Cerebellar cortex (tissue), 1 donor: ENCODE measurements at places on chromosomes 5 and 9.
A peak's percentile ranks its signal among the peaks of the same experiment; 100 is the strongest.

DNA sequence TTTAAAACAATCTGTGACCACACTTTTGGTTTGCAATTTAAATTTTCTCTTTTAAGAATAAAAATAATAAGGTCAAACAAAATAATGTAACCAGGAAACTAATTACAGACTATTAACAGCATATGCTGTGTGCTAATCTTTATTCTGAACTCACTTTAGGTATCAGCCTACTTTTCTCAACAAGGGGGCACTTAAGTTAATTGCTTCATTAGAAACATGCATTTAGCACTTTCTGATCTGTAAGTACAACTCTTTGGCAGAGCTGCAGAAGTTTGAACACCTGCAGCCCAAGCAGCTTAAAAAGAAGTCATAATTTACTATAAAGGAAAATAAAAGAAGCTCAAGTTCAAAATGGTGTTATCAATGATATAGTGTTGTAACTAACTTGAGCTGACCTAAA lies 21.7 kb downstream of the XRCC4 start:
- DNase-seq, result no peak

DNA sequence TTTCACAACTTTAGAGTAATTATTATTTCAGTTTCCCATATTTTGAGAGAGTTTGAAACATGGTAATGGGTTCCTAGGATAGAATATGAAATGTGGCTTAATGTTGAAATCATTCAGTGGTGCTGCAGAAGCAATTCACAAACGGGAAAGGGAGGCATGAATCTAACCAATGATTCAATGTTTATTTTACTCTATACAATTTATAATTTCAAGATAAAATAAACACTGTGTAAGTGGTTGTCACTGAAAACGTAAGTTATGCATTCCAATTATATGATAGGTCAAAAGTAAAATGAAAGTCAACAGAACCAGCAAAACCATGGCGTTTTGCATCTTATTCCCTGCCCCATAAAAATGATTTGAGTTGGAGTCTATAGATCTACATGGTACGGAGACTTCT lies 1207.1 kb upstream of the CDH18 start:
- no peak for DNase-seq

GRCh38 chr9:92328225-92328624 lies 2.5 kb downstream of the CENPP start:
- DNase-seq, result peak; percentile 19

DNA sequence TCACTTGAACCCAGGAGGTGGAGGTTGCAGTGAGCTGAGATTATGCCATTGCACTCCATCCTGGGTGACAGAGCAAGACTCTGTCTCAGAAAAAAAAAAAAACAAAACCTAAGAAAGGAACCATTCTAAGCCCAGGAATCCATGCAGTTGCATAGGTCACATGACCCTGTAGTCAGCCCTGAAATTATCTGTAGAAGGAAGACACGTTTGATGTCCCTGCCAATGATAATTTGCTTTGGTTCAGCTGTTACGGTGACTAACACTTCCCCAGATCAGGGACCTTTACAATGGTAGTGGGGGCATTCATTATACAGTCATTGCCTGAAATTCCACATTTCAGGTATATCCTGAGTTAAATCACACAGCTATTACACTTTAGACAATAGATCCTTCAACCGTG lies 50.5 kb downstream of the PRKACG start:
- no peak for DNase-seq

DNA sequence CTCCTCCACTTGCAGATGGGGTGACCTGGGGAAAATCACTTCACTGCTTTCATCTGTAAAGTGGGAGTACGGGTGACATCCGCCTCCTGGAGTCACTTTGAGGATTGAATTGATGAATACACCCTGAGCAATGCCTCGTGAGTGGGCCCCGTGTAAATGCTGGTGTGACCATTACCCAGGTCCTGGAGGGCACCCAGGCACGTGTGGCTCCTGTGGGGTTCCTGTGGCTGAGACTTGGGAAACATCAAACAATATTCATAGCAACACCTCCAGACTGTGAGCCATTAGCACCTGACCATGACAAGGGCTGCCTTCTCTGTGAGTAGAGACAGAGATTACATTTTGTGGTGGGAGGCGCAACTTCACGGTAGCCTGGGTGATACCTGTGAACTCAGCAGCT lies 11.4 kb downstream of the MRPL36 start:
- DNase-seq, result no peak

GRCh38 chr5:37703841-37704241 lies 136.0 kb downstream of the GDNF start:
- no peak for DNase-seq

GRCh38 chr9:10045598-10045997 lies 567.2 kb downstream of the PTPRD start:
- DNase-seq, result no peak

DNA sequence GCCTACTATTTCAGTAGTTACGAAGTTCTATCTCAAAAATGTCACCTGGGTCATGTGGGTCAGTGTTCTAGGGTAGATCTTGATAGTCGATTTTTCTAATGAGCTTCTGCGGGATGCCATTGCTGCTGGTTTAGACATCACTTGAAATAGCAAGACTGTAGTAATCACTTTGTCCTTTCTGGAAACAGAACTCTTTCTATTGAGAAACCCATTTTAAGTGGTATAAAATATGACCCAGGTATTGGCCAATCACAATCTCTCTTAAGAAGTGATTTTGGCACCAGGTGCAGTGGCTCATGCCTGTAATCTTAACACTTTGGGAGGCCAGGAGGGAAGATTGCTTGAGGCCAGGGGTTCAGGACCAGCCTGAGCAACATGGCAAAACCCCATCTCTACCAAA lies 17.6 kb downstream of the ARRDC3 start:
- no peak for DNase-seq

DNA sequence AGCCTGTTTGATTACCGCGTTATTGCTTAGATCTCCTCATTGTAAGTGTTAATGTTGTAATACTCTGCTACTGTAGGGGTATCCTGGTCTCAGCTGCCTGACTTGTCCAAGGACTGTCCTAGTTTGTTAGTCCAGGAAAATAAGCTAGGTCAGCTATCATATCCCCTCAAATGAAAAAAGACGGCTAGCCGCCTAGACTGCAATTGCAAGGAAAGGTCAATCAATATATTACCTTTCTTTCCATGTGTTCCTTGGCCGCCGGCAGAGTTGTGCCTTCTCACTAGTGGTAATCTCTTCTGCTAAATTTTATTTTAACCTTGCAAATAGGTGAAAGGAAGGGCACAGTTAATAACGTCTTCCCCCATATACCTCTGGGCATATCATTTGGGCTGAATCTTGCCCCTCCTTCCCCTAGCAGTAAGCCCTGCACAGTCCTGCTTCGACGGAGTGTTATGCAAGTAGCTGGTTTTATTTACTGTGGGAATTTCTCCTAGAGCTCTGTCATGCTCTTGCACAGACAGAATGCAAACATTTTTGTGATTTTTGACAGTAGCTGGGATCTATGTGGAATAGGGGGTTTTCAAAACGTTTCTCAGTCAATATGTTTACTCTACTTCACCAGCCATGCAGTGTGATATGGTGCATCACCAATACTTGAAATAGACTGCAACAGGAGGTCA lies 288.5 kb downstream of the MAST4 start:
- no peak for DNase-seq

GRCh38 chr5:64628901-64629300 lies 61.4 kb upstream of the SHISAL2B start:
- DNase-seq, result no peak

GRCh38 chr9:2872931-2873323 lies 29.0 kb upstream of the PUM3 start:
- DNase-seq, result no peak

DNA sequence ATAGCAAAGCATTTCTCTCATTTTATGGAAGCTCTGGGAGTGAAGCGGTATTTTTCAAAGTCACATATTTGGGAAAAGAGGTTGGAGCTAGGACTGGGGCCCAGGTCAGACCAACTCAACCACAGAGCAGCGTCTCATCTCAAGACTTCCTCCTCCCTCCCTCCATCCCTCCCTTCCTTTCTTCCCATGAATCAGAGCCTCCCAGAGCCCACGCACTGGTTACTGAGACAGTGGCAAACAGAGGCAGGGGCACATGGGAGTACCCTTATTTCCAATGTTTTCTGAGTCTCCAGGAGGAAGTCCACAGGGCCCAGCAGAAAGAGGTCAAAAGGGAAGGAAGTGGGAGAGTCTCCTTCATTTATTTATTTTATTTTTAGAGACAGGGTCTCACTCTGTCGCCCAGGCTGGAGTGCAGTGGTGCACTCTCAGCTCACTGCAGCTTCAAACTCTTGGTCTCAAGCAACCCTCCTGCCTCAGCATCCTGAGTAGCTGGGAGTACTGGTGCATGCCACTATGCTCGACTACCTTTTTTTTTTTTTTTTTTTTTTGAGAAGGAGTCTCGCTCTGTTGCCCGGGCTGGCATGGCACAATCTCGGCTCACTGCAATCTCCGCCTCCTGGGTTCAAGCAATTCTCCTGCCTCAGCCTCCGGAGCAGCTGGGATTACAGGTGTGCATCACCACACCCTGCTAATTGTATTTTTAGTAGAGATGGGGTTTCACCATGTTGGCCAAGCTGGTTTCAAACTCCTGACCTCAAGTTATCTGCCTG lies 52.5 kb upstream of the CDKN2AIPNL start:
- DNase-seq, result no peak

DNA sequence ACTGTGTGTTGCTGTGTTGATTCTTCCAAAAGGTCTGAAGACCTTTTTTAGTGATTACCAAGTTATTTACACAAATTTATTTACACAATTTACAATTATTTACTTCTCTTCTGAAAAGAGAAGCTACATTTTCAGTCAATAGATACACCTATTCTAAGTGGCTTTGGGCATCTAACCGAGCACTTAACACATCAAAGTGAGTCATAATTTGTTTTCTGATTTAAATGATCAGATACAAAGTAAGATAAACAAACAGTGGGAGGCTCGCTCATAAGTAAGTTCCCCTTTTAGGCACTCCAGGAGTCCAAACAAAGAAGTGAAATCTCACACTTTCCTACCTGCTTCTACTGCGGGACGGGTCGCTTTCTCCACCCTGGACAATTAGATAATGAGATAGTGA lies 90.2 kb downstream of the APBA1 start:
- DNase-seq, result no peak

GRCh38 chr5:164422400-164422799 lies 917.0 kb downstream of the MAT2B start:
- DNase-seq, result peak; percentile 14

DNA sequence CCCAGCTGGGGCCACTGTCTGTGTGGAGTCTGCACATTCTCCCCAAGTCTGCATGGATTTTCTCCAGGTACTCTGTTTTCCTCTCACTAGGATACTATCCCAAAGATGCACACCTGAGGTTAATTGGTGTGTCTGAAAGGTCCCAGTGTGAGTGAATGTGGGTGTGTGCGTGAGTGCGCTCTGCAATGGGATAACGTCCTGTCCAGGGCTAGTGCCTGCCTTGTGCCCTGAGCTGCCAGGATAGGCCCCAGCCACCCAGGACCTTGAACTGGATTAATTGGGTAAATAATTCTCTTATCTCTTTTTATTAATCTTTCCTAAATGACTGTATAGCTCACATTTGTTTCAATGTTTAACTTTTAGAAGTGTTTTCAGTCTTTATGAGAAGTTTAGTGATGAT lies 11.5 kb upstream of the PANK3 start:
- DNase-seq, result no peak

- DNase-seq, result no peak
These were observed 330.4 kb downstream of the ICE1 start for GRCh38 chr5:5752844-5753243.

- no peak for DNase-seq
These were observed 25.0 kb downstream of the SKP1 start for GRCh38 chr5:134151723-134152122.

DNA sequence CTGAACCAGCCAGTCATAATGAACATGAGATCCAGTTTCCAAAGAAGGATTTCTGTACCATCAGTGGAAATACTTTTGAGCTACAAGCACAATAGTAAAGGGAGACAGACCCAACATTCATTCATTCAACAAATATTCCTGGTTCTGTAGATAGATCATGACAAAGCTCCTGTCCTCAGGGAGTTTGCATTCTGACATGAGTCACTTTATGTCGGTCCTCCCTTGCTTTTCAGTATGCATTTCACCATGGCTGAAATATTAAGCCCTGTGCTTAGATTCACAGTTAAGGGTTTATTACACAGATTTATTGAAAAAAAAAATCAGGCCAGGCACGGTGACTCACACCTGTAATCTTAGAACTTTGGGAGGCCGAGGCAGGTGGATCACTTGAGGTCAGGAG lies 5.4 kb upstream of the MYOT start:
- DNase-seq, result no peak

DNA sequence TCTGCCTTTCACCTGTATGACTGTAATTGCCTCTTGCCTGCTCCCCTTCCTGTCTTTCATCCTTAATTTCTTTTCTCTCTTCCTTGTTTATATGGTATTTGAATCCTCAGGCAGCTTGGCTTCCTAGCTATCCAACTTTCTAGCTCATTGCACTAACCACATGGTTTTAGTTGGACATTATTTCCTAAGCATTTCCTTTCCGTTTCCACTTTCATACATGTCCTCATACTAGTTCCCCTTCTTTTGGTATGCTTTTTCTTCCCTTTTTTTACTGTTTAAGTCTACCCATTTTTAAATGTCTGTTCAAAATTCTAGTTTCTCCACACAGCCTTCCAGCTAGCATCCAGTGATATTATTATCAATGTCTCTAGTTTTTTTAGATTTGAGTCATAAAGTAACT lies 6.6 kb downstream of the CWC27 start:
- no peak for DNase-seq

GRCh38 chr5:124920909-124921666 lies 174.6 kb upstream of the ZNF608 start:
- DNase-seq, result no peak

DNA sequence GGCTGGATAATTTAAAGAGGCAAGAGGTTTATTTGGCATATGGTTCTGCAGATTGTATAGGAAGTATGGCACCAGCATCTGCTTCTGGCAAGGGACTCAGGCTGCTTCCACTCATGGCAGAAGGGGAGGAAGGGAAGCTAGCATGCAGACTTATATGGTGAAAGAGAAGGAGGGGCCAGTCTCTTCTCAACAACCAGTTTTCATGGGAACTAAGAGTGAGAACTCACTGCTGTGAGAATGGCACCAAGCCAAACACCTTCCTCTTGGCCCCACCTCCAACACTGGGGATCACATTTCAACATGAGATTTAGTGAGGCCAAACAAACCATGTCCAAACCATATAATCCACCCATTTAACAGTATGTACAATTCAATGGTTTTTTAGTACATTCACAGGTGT lies 113.3 kb upstream of the SHB start:
- no peak for DNase-seq

DNA sequence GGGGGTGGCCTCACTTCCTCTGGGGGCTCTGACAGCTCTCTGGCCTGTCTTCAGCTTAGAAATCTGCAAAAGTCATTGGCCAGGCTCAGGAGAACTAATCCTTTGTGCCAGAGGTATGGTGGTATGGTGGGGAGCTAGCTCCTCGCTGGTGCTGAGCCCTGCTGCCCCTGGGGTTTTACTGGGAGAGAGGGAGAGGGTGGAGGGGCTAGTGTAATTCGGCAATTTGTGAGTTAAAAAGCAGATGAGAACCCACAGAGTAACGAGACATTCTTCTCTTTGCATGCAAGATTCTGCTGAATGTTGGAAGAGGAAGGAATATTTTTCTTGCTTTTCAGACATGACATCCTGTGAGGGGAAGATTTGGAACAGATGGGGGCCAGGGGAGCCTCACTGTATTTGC lies 65.5 kb upstream of the SPRY4 start:
- no peak for DNase-seq
